ENCODE measurements at places on chromosomes 7 and 10.

- DNase-seq, result peak; percentile 31
These were observed 275.2 kb downstream of the IPMK start for GRCh38 chr10:57992321-57993077.

DNA sequence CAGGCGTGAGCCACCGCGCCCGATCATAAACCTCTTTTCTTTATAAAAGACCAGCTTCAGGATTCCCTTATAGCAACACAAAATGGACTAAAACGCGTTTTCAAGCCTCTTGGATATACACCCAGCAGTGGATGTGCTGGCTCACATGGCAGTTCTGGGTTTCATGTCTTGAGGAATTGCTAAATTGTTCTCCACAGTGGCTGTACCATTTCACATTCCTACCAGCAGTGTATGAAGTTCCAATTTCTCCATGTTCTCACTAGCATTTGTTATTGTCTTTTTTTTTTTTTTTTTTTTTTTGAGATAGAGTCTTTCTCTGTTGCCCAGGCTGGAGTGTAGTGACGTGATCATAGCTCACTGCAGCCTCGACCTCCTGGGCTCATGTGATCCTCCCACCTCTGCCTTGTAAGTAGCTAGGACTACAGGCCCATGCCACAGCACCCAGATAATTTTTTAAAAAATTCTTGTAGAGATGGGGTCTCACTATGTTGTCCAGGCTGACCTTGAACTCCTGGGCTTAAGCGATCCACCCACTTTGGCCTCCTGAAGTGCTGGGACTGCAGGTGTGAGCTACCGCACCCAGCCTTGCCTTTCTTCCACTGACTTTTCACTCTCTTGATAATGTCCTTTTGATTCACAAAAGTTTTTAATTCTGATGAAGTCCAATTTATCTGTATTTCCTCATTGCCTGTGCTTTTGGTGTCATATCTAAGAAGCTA, 17.4 kb downstream of the TECPR1 start:
- DNase-seq, result no peak

DNA sequence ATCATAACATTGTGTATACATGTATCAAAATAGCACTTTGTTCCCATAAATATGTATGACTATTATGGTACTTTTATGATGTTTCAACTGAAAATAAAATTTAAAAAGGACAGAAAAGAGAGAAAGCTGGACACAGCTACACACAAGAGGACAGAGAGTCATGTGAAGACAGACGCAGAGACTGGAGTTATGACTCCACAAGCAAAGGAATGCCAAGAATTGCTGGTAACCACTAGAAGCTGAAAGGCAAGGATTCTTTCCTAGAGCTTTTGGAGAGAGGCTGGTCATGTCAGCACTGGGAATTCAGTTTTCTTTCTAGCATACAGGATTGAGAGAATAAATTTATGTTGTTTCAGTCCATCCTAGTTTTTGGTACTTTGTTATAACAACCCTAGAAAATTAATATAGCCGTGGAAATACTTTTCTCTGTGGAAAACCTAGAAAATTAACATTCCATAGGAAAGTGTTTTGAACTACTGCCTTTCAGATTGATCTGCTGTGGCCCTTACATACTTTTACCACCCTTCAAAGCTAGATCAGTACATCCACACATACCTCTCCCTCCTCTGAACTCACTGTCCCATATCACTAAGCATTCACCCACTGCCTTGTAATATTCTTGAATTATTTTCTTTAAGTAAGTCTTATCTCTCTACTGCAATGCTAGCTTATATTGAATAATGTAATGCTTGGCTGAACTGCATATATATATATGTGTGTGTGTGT, 575.3 kb downstream of the IPMK start:
- peak; percentile 91 for DNase-seq

- no peak for DNase-seq
These were observed 490.0 kb upstream of the LRRN3 start for GRCh38 chr7:110600956-110601355.

- no peak for DNase-seq
These were observed 128.8 kb downstream of the GATA3 start for GRCh38 chr10:8183241-8183704.

DNA sequence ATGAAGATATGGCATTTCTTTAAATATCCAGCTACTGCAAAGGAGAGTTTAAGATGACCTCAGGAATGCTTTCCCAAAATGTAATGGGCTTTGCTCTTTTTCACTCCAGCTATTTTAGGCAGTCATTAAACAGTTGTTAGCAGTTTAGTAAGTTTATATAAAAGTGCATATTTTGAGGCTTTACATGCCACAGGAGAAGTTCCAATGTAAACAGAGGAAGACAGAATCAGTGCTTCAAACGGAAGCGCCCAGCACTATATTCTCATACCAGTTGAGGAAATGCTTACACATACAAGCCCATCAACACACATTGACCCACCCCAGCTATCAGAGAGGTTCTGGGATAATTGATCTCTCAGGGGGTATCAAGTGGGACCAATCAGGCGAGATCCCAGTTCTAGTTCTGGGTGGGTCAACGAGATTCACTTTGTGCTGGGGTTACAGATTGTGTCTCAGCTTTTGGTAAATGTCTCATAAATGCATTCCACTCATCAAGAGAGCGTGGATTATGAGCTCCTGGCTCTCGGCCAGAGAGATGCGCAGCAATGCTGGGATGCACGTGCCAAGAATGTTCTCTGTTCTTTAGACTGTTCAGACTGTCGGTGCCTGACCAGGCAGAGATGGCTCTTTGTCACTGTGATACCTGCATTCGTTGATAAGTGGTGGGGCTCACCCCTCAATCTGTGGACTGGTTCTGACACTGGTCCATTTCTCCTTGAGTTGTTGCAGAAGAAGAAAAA, 55.0 kb downstream of the CACNB2 start:
- DNase-seq, result peak; percentile 48

GRCh38 chr7:132261327-132262159, 314.7 kb downstream of the PLXNA4 start:
- no peak for DNase-seq

DNA sequence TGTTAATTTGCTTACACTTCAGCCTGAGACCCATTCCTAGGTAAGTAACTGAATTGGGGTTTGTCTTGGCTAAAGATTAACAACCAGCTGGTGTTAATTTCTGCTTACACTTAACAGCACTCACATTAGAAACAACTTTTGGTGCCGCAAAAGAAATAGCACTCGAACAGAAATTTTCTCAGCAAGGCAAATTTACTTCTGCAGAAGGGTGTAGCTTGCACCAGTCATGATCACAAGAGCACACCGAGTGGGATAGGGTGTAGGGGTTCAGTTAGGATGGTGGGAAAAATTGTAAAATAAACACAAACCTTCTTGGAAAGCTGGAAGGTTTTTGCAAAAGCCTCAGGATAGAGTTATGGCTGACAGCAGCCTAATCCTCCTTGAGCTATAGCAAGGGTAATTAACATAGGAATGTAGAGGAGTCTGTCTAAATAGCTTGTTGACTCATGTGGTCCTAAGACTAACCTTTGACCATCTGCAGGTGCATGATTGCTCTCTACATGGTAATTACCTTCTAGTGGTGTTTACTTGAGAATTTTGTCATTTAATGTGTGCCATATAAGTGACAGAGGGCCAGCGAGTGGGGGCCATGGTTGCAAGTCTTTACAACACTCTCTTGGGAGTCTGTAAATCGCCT, 67.8 kb upstream of the CDK13 start:
- no peak for DNase-seq

DNA sequence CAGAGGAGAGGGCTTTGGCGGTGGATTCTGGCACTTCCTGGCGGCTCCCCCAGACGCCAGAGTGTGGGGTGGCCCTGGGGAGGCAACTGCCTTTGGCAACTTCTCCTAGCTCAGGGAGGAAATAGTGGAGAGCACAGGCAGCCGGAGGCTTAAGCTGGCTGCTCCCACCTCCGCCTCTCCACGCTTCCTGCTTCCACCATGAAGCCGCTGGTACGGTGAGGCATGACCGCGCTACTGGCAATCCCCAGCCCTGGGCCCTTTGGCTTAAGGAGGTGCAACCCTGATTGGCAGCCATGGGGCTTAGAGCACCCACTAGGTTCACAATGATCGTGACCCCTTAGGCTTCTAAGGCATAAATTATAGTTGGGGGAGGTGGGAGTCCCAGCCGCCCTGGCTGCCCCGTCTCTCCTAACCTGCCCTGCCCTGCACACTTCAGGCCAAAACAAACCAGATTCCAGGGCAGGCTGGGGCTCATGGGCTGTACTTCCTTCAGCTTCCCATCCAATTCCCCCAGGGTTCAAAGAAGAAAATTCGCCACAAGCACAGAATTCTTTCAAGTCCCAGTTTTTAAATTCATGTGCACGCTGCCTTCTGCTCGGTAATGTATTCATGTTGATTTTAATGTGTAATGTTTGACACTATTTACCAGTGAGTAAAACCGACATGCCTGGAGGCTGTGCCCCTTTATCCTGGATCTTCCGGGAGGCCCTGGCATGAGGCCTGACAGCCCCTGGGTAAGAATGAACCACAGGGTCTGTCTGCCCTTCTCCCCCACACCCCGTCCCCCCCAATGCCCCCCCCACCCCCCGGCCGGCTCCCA, 90.7 kb upstream of the LRRC4 start:
- no peak for DNase-seq

All from fibroblast of skin of right biceps (primary cell).